ENCODE measurements at places on chromosomes 2 and 18. TPM values are rescaled to one million over a fixed set of nuclear protein-coding genes. Genes with fewer than 3 reads are reported as not detected.

DNA sequence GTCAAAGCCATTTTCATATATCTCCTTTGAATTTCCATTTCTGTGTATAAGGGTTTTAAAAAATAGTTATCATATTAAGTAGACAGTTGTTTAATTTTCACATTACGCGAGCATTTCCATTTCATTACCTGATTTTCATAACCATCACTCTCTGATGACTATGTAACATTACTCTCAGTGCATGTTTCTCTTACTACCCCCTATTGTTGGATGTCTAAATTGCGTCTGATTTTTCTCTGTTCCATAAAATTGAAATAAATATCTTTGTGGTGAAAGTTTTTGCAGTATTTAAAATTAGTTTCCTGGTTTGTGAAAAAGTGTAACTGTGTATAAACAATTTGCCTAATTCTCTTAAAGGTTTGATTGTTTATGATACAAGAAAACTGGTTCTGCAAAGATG, 123.8 kb downstream of the MYO1B start:
- no peak for DNase-seq

ANKRD36B gene
- total RNA-seq = 61.1 TPM

ERICH2 gene
- 0.43 TPM for total RNA-seq

ALPP gene
- total RNA-seq = not detected

- no peak for DNase-seq
Observed at GRCh38 chr2:56379066-56379465, 195.3 kb downstream of the CCDC85A start.

ALPG gene
- not detected for total RNA-seq

All from neural progenitor cell (in vitro differentiated cells).